NCI-H1694 (cell line): ENCODE measurements at places on chromosomes 16 and 17.

GRCh38 chr17:16415031-16415924, at the start of gene TRPV2:
Gene TRPV2 (plus strand): TSS chr17:16415571. CDS start chr17:16417669, 2,098 bp downstream.
- DNase-seq: no peak

GRCh38 chr16:86033016-86033474, 134.1 kb downstream of the IRF8 start:
- no peak for DNase-seq

- no peak for DNase-seq
Measured at GRCh38 chr16:9932919-9933653, 249.1 kb downstream of the GRIN2A start.

- DNase-seq: no peak
Measured at GRCh38 chr17:42214156-42214555, 19.9 kb upstream of the GHDC start.
